ENCODE measurements at places on chromosomes 1 and 21.

- DNase-seq, result no peak
These were observed 18.3 kb upstream of the HDAC1 start for GRCh38 chr1:32273391-32274208.

- no peak for DNase-seq
These were observed 96.9 kb downstream of the KCNH1 start for GRCh38 chr1:211037095-211037494.

GRCh38 chr1:27306892-27307761, 14.8 kb upstream of the TMEM222 start:
- DNase-seq, result no peak

DNA sequence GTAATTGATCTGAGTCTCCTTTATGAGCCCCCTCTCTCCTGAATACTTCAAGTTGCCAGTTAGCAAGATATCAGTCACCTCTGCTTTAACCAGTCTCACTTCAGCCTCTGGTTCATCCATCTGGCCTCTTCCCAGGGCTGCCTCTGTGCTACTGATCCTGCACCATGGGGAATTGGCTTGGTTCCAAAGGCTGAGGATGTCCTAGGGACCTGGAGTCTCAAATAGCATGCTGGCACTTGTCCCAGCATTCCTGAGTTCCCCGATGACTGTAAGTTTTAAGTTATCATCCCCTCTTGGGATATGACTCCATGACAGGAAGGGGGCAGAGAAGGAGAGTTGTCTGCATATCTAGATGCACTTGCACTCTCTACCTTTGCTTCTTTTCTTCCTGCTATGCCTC, 252.0 kb downstream of the PTBP2 start:
- DNase-seq, result no peak

GRCh38 chr1:11691302-11691914, at the start of gene DRAXIN:
Gene DRAXIN, plus strand, starts transcription at chr1:11691710. Its CDS starts 14,549 bp downstream, at chr1:11706259.
- DNase-seq, result no peak

GRCh38 chr1:166272155-166272554, 105.4 kb upstream of the FAM78B start:
- no peak for DNase-seq

DNA sequence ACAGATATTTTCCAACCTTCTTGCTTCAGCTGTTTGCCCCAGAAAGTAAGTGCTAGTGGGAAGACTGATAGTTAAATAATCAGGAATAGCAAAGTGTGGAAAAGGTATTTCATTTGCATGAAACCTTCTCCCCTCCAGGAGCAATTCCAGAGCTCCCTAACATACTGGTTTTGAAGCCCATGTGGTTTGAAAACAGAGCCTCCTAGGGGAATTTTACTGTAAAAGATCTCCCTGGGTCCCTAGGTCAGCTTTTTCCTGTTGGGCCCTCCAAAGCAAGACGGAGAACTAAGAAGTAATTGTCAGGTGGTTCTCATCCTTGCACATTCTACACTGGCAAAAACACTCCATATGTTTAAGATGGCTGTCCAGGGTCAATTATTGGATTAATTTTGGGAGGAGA, 218.7 kb upstream of the FOXD3 start:
- DNase-seq, result no peak

DNA sequence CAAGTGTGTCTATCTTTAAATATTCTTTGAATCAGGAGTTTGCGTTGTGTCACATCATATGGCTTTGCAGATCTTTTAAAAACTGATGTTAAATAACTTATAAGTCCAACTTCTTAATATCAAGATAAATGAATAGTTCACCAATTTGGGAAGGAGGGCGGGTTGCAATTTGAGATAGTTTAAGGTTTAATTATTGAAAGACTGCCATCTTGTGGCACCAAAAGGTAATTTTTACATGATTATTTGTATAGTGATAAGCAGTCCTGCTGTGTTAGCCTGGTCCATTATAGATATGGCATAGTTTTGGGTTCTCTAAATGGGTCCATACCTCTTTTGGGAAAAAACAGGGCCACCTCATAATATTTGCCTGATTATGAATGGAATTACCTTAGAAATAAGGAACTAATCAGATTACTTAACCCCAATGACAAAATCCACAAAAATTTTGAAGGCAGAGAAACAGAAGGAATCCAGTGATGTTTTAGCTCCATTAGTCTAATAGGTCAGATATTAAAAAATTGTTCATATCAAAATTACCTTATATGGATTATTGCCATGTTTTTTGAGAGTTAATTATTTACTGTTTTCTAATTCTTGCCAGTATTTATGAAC, 64.3 kb downstream of the PRKAA2 start:
- no peak for DNase-seq

GRCh38 chr1:81799939-81800694, 617 bp upstream of the ADGRL2 start:
- no peak for DNase-seq

DNA sequence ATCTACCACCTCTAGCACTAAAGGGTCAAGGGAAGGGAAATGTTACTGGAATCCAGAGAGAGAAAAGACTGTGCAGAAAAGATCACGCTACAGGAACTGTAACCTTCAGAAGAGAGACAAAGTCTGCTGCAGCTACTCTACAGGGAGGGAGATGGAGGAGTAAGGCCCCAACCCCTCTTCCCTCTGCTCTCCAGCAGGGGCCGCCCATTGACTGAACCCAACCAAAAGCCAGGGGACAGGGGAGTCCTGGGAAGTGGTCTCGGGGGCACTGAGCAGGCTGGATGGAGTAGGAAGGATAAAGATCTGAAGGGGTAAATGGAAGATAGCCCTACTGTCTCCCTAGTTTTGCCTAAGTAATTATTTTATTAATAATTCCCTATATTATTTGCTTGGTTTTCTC, 72.8 kb upstream of the NR5A2 start:
- DNase-seq, result no peak

GRCh38 chr1:21311016-21311415, 20.8 kb upstream of the ECE1 start:
- no peak for DNase-seq

DNA sequence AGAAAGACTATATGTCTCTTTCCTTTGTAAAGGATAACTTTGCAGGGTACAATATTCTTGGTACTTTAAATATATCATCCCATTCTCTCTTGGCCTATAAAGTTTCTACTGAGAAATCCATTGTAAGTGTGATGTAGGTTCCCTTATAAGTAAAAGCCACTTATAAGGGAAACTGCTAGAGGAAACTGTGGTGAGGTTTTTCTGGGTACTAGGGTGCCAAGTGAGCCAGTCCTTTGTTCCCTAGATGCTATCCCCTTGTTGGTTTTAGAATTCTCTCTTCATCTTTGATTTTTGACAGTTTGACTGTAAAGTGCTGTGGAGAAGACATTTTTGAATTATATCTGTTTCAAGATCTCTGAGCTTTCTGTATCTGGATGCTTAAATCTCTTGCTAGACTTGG, 108.9 kb upstream of the NEK7 start:
- no peak for DNase-seq

- DNase-seq, result no peak
These were observed 17.6 kb downstream of the COQ8A start for GRCh38 chr1:226957714-226958113.

- DNase-seq, result no peak
These were observed 340.1 kb upstream of the PLXNA2 start for GRCh38 chr1:208584167-208584755.

GRCh38 chr1:242525360-242525722, 844 bp upstream of the PLD5 start:
- DNase-seq, result no peak

DNA sequence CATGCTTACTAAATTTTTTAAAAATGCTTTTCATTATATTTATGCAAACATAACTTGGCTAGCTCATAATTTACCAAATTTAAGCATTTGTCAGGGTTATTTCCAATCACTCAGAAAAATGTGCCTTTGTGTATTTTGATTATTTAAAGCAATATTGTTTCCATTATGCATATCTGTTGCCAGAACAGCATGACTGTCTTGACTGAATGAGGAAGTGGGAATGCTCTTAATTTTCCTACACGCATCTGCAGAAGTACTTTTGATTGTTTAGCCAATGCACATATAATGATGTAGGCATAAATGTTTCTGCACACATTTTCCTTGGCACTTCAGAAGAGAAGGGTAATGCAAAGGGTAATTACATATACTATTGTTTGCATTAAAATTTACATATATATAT, 92.5 kb upstream of the ADGRL2 start:
- DNase-seq, result no peak

- DNase-seq, result no peak
These were observed 30.5 kb downstream of the KRTAP10-1 start for GRCh38 chr21:44509539-44509938.

DNA sequence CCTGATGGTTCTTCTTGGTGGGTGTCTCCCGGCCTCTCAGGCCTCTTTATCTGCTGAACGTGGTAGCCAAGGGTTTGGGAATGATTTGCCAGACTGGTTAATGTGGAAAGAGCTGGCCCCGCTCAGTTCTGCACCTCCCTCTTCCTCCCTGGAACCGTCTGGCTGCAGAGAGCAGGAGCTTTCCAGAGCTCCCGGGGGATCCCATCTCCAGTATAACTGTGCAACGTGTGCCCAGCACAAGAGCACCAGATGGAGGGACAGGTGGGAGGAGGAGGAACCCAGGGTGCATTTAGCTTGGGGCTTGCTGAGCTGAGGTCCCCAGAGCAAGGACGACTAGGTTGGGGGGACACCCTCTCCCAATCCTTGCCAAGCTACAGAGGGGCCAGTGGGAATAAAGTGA, 5.0 kb downstream of the TFF1 start:
- DNase-seq, result no peak

- no peak for DNase-seq
These were observed 956 bp upstream of the SCAF4 start for GRCh38 chr21:31732597-31733550.

DNA sequence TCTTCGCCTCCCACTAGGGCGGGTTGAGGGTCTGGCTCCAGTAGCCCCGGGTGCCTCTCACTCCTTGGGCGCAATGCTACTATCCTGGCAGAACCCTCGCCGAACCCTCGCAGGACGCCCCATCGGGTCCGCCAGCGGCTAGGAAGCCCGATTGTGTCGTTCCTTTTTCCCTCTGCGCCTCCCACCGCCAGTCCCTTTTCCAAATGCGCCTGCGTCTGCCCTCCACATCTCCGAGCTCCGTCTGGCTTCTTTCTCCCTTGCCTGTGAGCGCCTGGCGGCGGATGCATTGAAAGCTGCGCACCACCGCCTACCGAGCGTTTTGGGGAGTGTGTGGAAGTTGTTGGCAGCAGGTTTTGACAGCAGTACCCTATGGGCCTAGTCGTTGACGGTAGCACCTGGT, 1.0 kb upstream of the DIRAS3 start:
- DNase-seq, result no peak

DNA sequence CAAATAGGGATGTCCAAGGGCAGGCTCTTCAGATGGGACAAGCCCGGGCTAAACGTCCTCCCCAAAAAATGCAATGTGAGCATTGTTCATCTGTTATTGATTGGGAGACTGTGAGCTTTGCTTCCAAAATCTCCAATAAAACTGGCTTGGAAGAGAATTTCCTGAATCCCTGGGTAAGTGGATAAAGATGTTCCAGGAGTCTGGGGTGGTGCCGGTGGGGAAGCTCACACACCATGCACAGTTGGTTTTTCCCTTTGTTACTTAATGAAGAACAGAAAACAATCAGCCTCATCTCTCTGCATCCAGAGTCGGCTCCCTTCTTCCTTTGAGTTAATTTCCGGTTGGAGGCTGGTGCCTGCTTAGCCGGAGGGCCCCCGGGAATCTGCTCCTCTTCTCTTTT, 72.1 kb upstream of the ZBTB40 start:
- DNase-seq, result no peak

DNA sequence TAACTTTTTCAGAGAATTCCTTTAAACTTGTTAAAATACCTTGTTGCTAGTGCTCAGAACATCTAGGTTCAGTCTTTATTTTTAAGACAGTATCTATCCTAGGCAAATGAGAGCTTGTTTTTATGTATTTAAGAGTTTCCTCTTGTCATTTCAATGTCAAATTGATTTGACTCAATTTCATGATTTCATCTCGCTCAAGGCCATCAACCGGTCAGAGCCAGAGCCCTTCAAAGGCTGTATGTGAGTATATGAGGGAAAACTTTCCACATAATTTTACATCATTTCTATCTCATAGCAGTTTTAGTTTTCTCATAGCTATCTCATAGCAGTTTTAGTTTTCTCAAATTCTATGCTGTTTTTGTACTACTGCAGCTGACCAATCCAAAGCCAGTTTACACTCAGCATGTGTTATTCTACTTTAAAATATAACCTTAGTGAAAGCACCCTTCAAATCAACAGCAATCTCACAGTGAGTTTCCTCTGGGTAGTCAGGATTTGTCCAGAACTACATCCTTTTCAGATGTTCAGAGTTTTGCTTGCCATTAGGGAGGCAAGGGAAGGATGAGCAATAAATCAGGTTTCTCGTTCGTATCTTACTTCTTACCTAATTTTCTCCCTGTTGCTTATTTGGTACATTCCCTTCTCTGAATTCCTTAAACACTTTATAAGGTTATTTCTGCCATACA, 12.7 kb downstream of the HNRNPU start:
- DNase-seq, result no peak

All from GM18507 (cell line).